ENCODE measurements at places on chromosomes 3 and 15.

DNA sequence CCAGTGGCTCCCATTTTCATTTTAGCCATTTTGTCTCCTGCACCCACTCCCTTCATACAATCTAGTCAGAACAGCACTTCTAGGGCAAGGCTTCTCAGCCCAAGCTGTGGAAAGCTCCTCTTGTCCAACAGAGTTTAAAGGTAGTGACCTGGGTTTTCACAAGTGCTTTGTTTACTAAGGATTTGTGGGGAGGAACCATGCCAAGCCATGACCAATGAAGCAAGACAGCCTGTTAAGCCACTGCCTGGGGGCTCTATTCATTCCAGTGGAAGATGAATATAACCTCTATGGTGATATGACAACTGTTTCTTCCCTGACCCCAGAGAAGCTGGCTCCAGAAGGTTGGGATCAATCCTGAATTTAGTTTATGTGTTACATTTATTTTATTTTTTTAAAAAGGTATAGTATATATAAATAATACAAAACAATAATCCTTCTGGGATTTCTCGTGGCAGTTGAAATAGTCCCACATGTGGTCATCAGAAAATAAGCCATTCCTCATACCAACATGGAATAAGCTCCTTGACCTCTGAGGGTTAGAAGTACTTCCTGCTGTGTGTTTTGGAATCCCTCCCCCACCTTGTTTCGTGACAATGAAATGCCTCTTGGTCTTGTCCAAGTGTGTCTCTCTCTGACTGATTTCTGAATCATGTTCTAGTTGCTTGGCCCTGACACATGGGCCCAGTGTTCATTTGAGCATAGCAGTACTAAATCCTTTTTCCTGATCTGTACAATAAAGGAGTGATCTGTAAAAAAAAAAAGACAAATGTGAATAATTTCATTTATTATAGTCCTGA lies 13.3 kb upstream of the THUMPD3 start:
- DNase-seq: no peak

DNA sequence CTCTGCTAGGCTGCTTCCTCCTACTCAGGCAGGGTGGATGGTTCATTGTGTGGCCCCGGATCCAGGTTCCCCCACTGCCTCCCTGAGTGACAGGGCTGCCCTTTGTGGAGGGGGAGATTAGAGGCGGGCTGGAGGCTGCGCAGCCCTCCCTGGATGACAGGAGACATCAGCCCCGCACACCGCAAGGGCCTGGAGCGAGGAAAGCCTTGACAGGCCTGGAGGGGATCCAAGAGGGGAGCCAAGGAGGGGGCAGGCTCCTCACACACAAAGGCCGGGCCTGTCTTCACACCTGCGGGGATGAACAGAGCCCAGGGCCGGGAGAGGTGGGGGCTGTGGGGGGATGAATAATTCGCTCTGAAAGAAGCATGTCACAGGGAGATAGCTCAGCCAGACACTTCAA lies 72.9 kb downstream of the RPN1 start:
- DNase-seq: no peak

DNA sequence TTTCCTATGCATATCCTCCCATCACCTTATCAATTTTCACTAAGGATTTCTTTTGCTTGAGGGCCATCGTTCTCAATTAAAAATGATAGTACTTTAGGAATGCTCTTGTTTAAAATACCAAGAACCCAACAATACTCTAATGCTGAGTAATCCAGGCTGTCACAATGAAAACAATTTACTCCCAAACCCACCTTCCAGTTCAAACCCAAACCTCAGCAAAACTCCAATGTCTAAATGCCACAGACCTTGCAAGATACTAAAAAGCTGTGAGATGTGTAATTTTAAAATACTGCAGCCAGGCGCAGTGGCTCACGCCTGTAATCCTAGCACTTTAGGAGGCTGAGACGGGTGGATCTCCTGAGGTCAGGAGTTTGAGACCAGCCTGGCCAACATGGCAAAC lies 889.8 kb downstream of the ROBO1 start:
- DNase-seq: no peak

GRCh38 chr15:29736744-29737020 lies 85.6 kb downstream of the TJP1 start:
- DNase-seq: no peak

DNA sequence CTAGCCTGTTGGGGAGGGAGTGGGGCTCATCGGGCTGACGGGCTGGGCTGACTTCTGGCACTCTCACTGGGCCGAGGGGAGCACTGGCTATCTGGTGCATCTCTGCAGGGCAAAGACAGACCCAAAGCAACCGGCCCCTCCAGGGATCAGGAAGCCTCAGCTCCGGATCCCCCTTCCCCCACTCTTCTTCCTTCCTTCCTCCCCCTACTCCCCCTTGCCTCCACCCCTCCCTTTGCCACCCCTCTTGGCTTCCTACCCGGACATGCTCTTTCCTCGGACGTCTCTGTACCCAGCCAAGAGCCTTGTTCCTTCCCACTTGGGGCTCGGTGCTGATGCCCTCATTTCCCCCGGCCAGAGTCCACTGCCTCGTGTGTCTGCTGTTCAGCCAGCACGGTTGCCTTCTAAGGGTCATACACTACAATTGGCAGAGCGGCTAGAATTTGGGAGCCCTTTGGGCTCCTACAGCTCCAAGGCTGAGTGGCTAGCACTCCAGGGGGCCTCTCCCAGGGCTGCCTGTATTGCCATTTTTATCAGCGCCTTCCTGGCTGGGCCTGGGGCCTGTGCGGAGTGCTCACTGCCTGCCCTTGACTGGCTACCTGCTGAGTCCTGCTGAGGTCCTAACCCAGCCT lies 10.9 kb downstream of the SEMA3F start:
- DNase-seq: no peak

All from CD4-positive, alpha-beta T cell treated with Interleukin-21 for 1 hour (primary cell).